NCI-H146 (cell line): ENCODE measurements at places on chromosomes 6 and 20.

- DNase-seq, result no peak
These were observed 45.5 kb downstream of the LRFN2 start for GRCh38 chr6:40541556-40542174.

DNA sequence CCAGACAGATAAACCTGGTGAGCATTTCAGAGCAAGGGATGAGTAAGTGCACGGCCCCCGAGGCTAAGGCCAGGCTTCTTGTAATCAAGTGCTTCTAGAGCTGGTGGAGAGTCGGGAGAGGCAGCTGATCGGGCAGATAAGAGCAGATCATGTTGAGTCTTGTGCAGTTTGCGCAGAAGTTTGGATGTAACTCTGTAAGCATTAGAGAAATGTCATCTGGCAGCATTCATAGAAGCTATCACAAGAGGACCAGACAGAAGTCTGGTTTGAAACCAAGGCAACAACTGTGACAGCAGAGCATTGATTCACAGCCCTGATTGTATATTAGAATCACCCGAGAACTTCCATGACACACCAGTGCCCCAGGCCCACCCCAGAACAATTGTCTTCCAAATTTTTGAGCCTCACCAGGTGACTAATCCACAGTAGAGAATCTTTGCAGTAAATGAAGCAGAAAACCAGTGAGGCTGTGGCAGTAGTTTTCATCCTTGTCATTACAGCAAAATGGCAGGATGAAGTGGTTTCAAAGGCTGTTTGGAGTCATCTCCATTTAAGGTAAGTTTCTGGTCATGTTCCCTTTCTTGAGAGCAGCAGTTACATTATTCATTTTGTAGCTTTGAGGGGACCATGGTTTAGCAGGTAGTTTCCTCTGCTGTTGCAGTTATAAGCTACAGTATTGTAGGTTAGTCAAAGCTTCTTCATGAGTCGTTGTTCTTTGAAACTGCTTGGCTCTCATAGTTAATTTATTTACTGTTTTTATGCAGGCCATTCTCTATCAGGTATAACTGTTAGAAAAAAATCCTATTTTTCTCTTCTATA lies 84.1 kb downstream of the RNF217 start:
- no peak for DNase-seq

DNA sequence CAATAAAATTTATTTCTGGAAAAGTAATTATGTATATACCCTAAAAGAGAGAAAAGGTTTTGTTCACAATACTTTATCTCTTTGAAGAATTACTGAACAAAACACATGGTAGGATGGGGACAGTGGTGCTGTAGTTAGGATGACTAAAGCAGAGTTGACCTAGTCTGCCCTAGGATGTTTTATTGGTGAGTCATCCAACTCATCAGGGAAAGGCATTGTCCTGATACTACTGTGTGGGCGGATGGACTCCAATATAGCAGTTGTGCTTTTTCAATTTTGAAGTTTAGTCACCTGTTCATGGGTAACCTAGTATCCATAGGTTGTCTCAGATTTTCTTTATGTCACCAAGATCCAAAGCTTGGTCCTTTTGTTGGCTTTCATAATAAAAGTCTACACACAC lies 53.3 kb upstream of the EYS start:
- DNase-seq, result no peak

DNA sequence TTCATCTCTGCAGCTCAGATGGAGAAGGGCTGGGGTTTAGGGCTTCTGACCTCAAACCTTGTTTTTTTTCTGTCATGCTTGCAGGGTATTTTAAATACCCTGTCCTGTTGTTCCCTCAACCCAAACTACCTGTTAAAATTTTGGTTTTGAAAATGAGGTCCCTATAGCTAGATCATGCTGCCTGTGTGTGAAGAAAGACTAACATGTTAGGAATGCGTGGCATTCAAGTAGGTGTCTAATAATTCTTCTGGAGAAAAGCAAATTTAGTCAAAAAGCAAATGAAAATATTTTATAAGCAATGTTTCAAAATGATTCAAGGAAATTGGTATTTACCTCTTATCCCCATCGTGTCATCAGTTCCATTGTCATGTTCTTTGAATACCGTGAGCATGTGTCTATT lies 77.2 kb upstream of the C20orf144 start:
- DNase-seq, result no peak

- no peak for DNase-seq
These were observed 95.0 kb downstream of the RNASET2 start for GRCh38 chr6:166861304-166861703.
